Islet precursor cell (in vitro differentiated cells): ENCODE measurements at places on chromosomes 3 and 15.

GRCh38 chr15:50028326-50028725, 90.7 kb downstream of the ATP8B4 start:
- no peak for DNase-seq

DNA sequence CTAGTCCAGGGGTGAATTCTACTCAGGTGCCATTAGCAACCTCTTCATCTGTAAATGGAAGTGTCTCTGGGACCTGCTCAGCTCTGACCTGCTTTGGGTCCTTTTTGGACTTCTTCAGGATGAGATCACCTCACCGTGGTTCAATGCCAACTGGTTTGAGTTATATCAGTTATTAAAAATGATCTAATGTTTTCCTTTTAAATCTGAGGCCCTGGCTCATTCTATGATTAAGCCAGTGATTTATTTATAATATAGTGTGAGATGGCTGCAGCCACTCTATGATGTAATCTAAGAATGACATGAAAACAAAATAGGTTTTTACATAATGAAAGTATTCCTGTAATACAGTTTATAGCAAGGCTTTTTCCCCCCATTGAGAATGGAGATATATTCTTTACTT, 79.4 kb downstream of the LPP start:
- no peak for DNase-seq

DNA sequence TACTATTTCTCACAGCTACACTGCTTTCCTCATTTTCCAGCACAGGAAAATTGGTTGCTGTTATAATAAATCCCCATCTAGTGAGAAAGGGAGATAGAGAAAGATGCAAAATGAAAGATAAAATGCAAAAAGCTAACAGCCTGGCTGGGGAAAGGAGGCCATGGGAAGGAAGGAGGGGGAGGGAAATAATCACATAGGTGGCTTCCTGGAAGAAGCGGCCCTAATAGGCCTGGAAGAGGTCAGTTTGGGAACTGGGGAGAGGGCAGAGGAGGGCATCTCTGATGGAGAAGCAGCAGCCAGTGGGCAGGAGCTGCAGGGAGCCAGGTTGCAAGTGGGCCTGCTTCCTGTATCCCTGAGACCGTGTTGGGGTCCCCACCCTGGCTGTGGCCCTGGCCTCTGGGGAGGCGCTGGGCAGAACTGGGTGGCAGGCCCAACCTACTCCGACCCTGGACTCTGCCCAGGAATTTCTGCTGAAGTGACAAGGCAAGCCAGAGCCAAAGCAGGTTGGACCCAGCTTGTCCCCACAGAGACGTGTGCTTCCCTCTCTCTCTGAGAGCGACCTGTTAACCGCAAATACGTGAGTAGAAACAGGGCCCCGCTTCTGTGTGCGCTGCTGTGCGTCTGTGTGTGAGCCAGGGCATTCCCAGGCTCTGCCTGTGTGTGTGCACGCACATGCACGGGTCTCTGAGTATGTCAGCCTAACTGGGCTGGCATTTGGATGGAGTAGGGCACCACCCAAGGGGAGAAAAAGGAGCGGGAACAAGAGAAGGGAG, 1.9 kb downstream of the SLC28A1 start:
- no peak for DNase-seq

GRCh38 chr3:99845999-99846398, 28.3 kb downstream of the CMSS1 start:
- DNase-seq, result no peak

- DNase-seq, result no peak
These were observed 349.7 kb downstream of the TUSC7 start for GRCh38 chr3:117059067-117059955.

- DNase-seq, result peak; percentile 78
These were observed 6.1 kb downstream of the GATA2 start for GRCh38 chr3:128486681-128487537.

DNA sequence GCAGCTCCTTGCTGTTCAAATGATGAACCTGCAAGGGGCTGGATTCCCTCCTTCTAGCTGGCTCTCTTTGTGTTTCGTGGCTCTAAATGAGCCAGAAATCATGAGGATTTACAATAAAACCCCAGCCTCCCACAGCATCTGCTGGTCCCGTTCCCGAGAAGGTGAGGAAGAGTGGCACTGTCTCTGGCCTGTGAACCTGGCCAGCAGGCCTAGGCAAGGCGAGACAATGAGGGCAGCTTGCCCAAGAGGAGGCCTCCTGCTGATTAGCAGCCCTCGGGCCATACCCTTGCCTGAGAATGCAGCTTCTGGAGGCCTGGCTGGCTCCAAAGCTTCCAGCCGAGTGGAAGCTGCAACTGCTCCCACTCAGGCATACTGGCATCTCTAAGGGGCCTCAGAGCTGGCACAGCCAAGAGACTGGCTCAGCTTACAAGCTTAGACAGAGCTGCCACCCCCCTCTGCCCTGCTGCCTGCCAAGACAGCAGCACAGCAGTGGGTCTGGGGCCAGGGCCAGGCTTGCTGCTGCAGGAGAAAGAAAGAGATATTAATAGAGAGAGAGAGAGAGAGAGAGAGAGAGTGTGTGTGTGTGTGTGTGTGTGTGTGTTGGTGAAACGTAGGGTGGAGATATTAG, 76.5 kb downstream of the HMG20A start:
- peak; percentile 72 for DNase-seq

GRCh38 chr3:9902372-9903237, at the start of gene IL17RE:
Gene IL17RE (plus strand): TSS chr3:9902848. CDS start chr3:9902933, 85 bp downstream.
- peak; percentile 79 for DNase-seq

DNA sequence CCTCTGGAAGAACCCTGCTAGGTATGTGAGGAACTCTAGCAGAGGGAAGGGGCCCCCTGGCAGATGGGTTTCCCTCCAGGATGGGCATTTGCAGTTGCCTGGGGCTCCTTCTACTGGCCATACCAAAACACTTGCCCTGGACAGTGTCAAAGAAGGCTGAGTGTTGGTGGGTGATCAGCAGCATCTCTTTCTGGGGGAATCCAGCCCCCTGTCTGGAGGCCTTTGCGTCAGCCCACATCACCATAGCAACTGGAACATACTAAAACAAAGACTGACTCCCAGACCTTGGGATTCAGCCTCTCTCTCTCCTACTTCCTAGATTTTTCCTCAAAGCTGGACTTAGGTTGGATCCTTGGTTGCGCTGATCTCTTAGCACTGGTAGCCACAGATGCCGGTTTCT, 8.1 kb downstream of the CEMIP start:
- DNase-seq, result no peak

GRCh38 chr3:177730814-177731213, 533.5 kb upstream of the TBL1XR1 start:
- DNase-seq, result no peak

DNA sequence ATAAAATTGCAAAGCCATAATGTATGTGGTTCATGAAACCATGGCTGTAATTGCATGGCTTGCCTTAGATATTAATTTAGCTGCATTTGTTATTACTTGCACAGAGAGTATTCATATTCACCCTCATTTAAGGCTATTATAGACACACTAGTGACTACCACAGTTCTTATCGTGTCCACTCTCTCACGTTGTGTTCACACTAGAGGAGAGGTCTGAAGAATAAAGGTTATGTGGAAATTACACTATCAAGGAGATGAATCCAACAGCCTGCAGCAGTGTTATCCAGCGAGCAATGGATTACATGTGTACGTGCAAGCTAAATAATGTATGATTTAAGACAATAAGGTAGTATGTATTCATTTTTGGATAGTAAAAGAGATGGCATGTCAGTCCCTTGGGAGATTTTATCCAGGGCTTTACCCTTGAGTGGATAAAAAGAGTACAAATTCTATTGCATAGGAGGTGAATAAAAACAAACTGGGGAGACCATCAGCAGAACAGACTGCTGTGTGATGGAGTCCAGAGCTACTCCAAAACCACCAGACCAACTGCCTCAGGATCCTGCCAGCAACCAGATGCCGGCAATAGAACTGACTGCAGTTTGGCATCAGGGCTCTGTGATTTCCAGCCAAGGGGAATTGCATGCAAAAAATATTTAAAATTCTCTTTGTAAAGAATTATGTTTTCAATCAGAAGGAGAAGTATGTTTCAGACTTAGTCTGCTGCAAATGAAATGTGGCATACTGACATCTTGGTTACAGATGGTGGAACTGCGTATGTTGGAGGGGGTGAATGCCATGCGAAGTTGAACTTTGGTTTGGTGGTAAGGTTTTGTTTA, 146.6 kb downstream of the RBMS3 start:
- peak; percentile 49 for DNase-seq

- DNase-seq, result no peak
These were observed 39.0 kb downstream of the PGPEP1L start for GRCh38 chr15:98968576-98968975.

GRCh38 chr3:125381743-125382142, 6.6 kb upstream of the ZNF148 start:
- DNase-seq, result peak; percentile 81

DNA sequence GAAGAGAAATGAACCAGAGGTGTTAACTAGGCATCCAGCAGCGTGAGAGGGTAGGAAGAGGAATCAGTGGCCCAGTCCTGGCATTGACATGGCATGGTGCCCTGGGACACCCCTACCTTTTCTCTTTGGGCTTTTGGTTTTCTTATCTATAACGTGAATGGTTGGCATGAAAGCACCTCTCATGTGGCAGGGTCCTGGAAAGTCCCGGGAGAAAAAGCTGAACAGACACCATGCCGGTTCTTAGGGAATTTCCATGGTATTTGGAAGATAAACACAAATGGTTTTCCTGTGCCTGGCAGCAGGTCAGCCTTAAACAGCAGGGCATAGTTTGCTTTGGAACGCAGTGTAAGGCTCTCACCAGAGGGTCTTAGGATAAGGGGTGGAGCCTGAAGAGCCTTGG, 15.4 kb downstream of the ARNT2 start:
- peak; percentile 28 for DNase-seq

DNA sequence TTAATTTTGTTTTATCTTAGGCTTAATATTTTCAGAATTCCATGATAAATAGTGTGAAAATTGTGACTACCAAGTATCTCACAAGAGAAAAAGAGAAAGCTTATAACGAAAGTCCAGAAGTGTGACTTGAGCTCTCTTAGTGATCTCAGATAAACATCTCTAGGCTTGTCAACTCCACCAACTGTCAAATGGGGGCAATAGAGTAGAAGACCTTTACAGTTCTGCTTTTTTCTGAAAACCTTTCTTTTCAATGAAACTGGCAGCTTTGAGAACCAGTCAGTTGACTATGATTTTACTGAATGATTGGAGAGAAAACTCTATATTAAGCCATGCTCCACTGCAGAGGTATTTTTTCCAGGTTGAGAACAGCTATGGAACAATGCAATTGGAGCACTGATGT, 119.2 kb upstream of the TP63 start:
- DNase-seq, result no peak

DNA sequence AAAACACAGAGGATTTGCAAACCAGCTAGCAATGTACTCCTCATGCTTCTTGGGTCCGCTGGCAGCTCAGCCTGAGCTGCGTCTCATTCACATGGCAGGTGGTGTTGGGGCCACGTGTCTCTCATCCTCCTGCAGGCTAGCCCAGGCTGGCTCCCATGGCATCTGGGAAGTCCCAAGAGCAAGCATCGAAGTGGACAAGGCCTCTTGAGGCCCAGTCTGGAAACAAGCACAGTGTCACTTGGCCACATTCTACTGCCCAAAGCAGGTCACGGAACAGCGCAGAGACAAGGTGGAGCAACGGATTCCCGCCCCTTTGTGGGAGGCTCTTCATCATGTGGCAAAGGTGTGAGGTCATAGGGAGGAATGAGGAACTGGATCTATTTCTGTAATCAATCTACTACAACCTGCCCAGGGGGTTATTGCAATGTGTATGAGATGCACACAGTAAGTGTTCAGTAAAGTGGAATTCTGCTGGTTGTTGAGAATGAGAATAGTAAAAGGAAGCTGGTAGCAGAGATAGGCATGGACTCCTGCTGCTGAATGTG, 128.3 kb downstream of the TPRA1 start:
- no peak for DNase-seq

GRCh38 chr3:114841515-114841914, 305.6 kb downstream of the ZBTB20 start:
- DNase-seq, result no peak

GRCh38 chr3:109926376-109926775, 589.0 kb upstream of the DPPA4 start:
- DNase-seq, result peak; percentile 90

DNA sequence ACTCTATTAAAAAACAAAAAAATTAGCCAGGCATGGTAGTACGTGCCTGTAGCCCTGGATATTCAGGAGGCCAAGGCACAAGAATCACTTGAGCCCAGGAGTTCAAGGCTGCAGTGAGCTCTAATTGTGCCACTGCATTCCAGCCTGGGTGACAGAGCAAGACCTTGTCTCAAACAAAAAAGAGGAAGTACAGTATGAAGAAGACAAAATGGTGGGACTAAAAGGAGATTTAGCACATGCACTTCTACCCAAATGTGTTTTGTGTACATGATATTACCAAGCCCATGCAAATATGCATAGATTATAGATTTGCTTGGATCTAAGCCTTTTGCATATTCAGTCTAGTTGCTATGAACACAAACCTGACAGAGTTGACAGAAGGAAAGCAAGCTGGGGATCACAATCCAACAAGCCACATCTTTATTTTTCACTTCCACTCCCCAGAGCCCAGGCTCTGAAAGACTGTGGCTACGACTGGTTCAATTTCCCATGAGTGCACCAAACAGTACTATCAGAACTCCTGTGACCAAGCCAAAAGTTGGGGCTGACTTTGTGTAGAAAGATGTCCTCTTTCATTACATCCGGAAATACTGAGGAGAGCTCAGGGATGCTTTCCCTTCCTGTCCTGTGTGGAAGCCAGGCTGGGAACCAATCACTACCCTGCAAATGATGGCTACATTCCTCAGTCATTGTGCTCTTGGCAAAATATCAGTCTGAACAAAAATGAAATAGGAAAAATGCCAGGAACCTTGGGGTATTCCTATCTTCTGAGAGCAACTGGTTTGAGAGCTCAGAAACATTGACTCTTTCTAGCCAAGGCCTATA, 49.4 kb downstream of the TGM4 start:
- no peak for DNase-seq

DNA sequence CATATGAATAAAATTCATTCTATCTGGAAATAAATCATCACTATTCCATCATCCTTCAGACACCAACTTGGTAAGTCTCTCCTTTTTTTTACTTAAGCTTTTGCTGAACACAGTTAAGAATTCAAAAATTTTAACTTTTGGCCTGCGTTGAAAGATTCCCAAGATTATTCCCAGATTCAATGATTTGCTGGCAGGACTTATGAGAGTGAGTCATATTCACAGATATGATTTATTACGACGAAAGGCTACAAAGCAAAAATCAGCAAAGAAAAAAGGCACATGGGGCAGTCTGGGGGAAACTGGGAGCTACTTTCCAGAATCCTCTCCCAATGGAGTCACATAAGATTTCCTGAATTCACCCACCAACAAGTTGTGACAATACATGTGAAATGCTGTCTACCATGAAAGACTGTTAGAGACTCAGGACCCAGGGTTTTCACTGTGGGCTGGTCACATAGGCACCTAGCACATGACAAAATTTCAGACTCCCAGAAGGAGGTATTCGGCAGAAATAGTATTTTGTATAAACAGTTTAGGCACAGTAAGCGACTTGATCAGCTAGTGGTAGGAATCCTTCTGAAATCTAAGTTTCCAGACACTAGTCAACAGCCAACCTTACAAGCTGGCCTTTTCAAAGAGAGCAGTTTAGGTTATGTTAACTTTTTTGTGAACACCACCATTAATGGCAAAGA, 82.1 kb downstream of the DLG1 start:
- DNase-seq, result no peak

- DNase-seq, result no peak
These were observed 60.5 kb downstream of the STARD5 start for GRCh38 chr15:81263477-81263876.

GRCh38 chr3:173371848-173372487, 25.6 kb upstream of the NLGN1 start:
- no peak for DNase-seq
